ENCODE measurements at places on chromosomes 3 and 15. TPM values are rescaled to one million over a fixed set of nuclear protein-coding genes. Genes with fewer than 3 reads are reported as not detected.

KBTBD12 gene
- not detected for total RNA-seq

GOLGA6D gene
- total RNA-seq, result 0.37 TPM

MED12L gene
- 16.4 TPM for total RNA-seq

CYP11A1 gene
- 1.7 TPM for total RNA-seq

RFC4 gene
- total RNA-seq, result 103 TPM

RAB6B gene
- 12.3 TPM for total RNA-seq

SLC6A6 gene
- total RNA-seq, result 72.6 TPM

CXCR6 gene
- total RNA-seq, result not detected

CCDC39 gene
- total RNA-seq, result 0.79 TPM

STAB1 gene
- total RNA-seq, result 0.90 TPM

ROBO2 gene
- 2.0 TPM for total RNA-seq

TGM4 gene
- not detected for total RNA-seq

PRICKLE2 gene
- 3.2 TPM for total RNA-seq

CCR8 gene
- total RNA-seq, result 0.64 TPM

CRABP1 gene
- total RNA-seq, result 93.0 TPM

DNA sequence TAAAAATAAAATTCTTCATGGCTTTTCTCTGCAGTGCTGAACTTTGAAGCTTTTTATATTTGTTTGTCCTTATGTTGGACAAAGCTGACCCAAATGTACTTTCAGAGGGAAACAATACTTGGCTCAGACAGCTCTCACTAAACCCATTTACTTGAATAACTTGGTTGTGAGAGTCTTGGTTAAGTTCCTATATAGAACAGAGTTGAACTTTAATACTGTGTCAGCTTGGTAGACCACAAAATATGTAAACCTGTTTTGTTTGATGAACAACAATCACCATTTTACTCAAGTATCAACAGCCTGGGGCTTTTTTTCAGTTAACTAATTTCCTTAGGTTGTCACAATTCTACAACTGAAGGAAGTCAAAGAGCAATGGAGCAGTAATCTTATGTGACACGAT, 211.9 kb downstream of the CADM2 start:
- no peak for DNase-seq

DNA sequence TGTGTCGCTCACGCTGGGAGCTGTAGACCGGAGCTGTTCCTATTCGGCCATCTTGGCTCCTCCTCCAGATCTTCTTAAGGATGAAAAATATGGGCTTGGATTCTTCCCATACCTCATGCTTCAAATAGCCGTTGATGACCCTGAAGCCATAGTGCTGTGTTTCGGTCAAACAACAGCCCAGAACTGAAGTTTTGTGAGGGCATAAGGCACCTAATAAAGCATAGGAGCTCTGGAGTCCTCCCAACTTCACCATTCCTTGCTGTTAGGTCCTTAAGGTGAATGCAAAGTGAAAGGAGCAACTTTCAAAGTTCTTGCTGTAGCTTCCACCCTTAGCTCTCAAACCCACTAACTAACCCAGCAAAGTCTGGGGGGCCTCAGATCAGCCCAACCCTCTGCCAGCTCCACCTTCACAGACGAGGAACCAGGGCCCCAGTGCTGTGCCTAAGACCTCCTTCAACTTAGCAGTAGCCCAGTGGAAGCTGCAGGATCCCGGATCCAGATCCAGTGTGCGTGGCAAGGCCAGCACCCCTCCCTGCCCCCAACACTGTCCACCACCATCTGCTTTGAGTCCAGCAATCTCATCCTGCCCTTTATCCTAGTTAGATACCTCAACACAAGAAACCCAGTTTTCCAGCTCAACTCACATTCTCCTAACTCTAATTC, at the start of gene GRK7:
TSS of gene GRK7 (plus strand) at position 321 of the 663 bp plus-strand sequence. CDS start 14,877 bp downstream, outside the sequence.
- DNase-seq, result no peak

GRCh38 chr3:172103724-172104123, 64.3 kb downstream of the FNDC3B start:
- no peak for DNase-seq

GRCh38 chr15:68411735-68412134, 20.2 kb downstream of the ITGA11 start:
- DNase-seq, result peak; percentile 5

GRCh38 chr3:9250236-9250635, 790 bp upstream of the SRGAP3 start:
- DNase-seq, result peak; percentile 25

- DNase-seq, result no peak
Observed at GRCh38 chr15:64703632-64703959, 71.8 kb downstream of the RBPMS2 start.

GRCh38 chr3:16885593-16886302, 993 bp downstream of the PLCL2 start:
- DNase-seq, result no peak

DNA sequence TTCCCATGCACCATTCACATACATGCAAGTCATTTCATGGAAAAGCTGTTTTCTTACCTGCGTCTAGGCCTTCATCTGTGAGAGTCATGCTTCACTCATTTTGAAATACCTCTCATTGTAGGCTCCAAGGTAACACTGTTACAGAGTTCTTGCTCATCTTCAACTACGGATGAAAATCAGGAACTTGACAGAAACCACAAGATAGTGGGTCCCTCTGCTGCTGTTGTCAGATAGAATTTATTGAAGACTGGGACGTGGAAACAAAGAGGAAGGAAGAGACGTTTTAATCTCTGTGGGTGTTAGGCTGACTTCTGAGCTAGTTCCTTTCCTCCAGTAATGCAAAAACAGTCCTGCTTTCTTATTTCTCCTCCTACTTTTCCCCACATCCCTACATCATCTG, at the start of gene P2RY14:
TSS of gene P2RY14 (minus strand) at position 313 of the 400 bp plus-strand sequence. CDS start 64,226 bp downstream, outside the sequence.
- no peak for DNase-seq

DNA sequence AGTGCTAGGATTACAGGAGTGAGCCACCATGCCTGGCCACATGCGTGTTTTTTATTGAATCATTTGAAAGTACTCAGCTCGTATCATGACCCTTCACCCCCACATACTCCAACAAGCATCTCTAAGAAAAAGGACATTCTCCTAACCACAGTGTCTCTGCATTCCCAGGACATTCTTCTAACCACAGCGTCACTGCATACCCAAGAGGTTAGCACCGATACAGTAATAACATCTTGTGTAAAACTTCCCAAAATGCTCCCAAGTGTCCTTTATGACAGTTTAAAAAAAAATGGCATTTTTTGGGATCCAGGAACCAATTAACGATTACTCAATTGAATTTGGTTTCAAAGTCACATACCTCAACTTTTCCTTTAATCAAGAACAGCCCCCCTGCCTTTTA, 39.6 kb downstream of the FLNB start:
- no peak for DNase-seq

GRCh38 chr3:85433319-85433718, 474.5 kb downstream of the CADM2 start:
- DNase-seq, result no peak

DNA sequence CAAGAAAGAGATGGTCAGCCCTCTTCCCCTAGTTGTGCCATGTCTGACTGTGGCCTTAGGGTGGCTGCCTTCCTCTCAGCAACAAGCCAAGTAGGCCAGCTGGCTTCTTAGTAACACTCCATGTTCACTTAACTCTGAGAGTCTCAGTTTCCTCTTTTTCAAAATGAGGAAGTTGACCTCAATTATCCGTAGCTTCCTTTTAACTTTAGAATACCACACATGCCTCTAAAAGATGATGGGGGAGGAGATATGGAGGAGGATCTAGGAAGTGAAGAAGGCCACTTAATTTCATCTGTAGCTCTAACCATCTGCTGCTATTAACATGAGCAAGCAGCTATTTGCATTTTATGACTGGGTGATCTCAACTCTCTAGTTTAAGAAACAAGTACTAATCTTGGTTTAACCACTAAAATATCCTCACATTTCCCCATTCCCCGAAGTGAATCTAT, 32.9 kb downstream of the CD200R1L start:
- DNase-seq, result no peak

GRCh38 chr3:107690522-107691138, 167.9 kb downstream of the BBX start:
- DNase-seq, result no peak

DNA sequence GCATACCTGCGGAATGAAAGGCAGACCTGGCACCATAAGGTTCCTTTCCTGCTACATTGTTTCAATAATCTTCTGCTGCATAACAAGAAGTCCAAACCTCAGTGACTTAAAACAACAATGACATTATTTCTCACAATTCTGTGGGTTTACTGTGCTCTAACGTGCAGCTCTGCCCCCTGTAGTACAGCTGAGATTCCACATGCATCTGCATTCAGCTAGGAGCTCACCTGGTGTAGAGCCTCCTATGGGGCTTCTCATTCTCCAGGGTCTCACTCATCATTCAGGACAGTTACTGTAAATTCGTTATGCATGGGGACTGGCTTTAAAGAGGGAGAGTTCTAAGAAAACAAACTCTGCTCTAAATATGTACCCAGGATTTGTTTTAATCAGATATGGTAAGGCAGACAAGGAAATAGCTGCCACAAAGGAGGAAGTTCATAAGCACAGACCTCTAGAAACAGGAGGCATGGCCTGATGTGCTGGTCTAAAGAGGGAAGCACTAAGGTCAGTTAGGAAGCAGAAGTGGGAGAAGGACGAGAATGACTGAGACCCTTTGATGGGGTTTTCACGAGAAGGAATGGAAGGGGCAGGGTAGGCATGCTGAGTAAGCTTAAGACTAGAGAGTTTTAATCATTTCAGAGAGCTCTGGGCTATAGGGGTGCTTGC, 347.0 kb downstream of the NEK10 start:
- peak; percentile 43 for DNase-seq

- no peak for DNase-seq
Observed at GRCh38 chr15:39736412-39737195, 46.0 kb downstream of the FSIP1 start.

GRCh38 chr3:187015903-187016638, 85.7 kb downstream of the ST6GAL1 start:
- DNase-seq, result no peak

GRCh38 chr15:51754267-51754666, 2.9 kb downstream of the TMOD2 start:
- DNase-seq, result no peak

GRCh38 chr15:36888011-36888992, 212.0 kb downstream of the MEIS2 start:
- DNase-seq, result no peak

DNA sequence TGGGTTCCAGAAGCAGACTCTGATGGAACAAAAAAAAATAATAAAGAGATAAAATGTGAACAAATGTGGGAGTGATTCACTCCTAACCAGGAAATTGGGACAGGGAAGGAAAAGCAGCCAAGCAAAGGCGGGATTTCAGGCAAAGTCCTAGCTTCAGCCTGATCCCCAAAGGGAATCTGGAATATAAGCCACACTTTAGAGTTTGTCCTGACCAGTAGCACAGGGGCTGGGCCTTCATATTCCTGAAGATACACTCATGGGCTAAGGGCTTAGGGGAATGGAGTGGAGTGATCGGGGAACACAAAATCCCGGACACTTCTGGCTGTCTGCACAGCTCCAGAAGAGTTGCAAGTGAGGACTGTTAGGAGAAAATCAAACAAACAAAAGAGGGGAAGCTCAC, 135.0 kb upstream of the COL8A1 start:
- DNase-seq, result no peak

DNA sequence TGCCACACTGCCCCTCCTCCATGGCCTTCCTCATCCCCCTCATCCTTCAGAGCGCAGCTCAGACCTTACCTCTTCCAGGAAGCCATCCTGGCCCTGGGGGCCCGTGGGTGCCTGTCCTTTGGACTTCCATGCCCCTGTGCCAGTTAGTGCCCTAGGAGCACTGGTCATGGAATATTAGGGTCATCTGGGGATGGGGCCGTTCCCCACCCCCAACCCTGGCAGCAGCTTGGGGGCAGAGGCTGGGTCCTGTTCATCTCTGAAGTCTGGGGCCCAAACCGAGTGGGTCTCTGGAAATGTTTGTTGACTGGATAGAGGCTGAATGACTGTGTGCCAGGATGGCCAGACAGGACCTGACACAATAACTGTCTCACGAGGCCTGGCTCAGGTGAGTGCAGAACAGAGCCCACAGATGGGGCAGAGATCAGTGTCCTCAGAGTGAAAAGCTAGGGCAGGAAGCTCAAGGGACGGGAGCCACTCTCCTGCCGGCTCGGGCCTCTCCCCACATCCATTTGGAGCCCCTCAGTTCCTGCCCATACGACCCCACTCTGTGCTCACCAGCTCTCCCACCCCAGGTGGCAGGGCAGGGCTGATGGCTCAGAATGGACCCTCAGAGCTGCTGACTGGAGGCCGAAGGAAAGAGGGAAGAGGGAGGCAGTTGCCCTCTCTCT, 62.5 kb downstream of the TLE3 start:
- DNase-seq, result no peak

GRCh38 chr3:42544492-42545283, 37.1 kb downstream of the SEC22C start:
- DNase-seq, result no peak

DNA sequence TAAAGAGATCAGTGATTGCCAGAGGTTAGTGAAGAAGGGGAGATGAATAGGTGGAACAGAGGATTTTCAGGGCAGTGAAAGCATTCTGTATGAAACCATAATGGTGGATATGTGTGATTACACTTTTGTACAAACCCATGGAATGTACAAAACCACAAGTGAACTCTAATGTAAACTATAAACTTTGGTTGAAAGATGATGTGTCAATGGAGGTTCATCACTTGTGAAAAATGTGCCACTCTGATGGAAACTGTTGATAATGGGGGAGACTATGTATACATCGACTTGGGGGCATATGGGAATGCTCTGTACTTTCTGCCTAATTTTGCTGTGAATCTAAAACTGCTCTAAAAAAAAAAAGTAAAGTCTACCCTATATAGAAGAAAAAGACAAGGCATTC, 68.7 kb upstream of the ARHGEF3 start:
- no peak for DNase-seq

GRCh38 chr3:189292667-189293484, 121.1 kb downstream of the TPRG1 start:
- DNase-seq, result no peak

- DNase-seq, result no peak
Observed at GRCh38 chr3:177469216-177469615, 271.9 kb upstream of the TBL1XR1 start.

DNA sequence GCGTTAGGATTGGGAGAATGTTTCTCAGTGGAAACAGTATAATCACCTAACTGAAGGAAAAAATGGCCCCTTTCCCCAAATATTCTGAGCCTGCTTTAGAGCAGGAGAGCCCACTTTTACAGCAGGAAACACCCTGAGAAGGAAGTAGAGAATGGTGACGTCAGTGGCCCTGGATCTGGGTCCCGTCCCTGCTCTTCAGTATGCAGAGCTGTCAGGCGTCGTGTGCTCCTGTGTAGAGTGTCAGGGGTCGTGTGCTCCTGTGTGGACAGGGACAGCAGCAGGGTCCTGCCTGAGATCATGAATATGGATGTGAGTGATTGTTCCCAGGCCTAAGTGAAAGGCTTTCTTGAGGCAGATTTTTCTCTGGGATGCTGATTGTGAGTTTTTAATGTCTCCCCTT, 45.2 kb downstream of the CGNL1 start:
- DNase-seq, result no peak

DNA sequence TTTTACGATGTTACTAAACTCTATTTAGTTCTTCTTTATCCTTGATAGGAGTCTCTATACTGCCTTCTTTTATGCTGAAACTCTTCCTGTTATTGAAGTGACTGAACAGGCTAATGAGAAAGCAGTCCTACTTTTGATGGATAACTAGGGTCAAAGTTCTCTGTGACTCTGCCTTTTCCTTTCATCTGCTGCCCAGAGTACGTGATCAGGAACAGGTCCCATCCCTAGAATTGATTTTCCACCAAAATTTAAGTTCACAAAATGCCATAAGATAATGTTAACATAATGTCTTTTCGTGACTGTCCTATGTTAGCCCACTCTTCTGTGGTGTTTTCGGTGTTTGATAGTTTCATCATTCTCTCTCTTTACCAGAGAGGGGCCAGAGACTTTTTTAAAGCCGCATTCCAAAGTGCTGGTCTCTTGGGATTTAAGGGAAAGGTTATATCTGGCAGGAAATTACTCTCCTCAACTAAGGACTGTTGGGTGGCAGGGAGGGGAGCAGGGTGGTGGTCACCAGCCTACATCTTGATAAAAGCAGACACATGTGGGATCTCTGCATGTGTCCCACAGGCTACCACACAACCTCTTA, 50.3 kb upstream of the PLXND1 start:
- DNase-seq, result no peak
